ENCODE measurements at places on chromosomes 5 and 9. TPM values are rescaled to one million over a fixed set of nuclear protein-coding genes. Genes with fewer than 3 reads are reported as not detected.
A peak's percentile ranks its signal among the peaks of the same experiment; 100 is the strongest.

The AK1 gene
- total RNA-seq: 30.4 TPM

The IFNK gene
- total RNA-seq: not detected

The ITGA2 gene
- total RNA-seq: 4.3 TPM

The SPATA31E1 gene
- total RNA-seq: not detected

GRCh38 chr5:10253390-10253789, 3.3 kb downstream of the CCT5 start:
- H3K4me1 ChIP-seq: peaks cover 49% of the 10 kb centered on the region
- no peak overlapping the region for H3K27ac ChIP-seq
- H3K4me3 ChIP-seq: no peak overlapping the region
- H3K36me3 ChIP-seq: peaks cover 66% of the 10 kb centered on the region

DNA sequence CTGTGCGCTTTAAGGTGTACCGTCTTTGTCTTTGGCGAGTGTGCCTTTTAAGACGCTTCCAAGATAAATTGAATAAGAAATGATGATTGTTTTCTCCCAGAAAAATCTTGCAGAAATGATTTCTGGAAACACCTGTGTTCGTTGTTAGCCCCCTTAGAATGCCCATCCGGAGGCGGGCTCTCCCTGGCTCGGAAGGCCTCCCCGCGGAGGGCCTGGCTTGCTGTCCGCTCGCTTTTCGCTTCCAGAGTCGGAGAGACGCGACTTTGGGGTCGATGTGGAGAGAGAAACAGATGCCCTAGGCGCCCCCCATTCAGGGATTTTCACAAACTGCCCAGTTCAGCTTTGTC, 23.9 kb downstream of the LECT2 start:
- DNase-seq: no peak
- H3K4me1 ChIP-seq: no peaks in the 10 kb centered on the region
- no peaks in the 10 kb centered on the region for H3K36me3 ChIP-seq

DNA sequence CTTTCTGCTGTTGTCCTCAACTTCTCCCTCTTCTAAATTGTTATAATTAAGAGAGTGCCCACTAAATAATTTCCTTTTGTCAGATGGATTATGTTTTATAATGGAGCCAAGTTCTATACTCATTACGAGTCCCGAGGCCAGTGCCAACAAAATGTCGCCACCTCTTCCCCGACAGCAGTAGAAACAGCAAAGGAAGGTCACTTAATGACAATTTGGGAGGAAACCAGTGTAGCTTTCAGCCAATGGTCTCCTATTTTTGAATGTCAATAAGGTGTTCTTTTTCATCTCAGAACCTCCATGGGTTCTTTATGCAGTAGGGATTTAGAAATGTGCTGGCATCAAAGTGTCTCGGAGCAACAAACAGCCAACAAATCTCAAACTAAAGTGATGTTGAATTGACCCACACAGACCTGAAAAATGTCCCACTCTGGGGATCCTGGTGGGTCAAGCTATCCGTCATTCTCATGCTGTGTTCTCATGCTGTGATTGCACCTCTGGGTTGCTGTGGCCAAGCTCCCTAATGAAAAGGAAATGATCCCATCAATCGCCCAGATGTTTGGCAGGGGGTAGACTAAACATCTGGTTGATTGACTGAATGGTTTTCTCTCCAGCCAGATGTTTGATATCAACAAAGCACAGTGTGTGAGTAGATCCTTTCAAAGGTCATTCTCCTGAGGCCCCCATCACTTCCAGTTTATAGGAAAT, 291.9 kb downstream of the DMAC1 start:
- DNase-seq: no peak
- H3K36me3 ChIP-seq: no peaks in the 10 kb centered on the region
- no peaks in the 10 kb centered on the region for H3K4me1 ChIP-seq
- H3K27ac ChIP-seq: no peak overlapping the region

GRCh38 chr5:14771972-14772371, 99.6 kb downstream of the ANKH start:
- no peak overlapping the region for H3K4me3 ChIP-seq
- H3K27ac ChIP-seq: no peak overlapping the region
- no peaks in the 10 kb centered on the region for H3K36me3 ChIP-seq
- no peak for DNase-seq
- H3K4me1 ChIP-seq: peaks cover 11% of the 10 kb centered on the region

DNA sequence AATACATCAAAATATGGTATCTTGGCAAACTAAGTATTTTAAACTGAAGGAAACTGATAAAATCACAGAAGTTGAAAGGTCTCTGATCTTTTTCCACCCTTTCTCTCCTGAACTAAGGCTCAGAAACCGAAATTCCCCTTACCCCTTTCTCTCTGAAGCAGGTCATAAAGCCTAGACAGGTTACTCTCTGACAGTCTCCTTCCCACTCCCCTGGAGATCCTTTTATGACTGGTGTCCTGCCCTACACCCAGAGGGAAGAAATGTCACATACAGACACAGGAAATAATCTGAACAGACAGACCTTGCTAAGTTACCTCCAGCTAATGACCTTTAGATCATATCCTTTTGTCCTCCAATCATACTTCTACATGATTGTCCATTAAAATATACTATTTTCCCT, 127.4 kb downstream of the HCN1 start:
- no peaks in the 10 kb centered on the region for H3K36me3 ChIP-seq
- no peaks in the 10 kb centered on the region for H3K27me3 ChIP-seq
- no peak for DNase-seq
- no peak overlapping the region for H3K27ac ChIP-seq

GRCh38 chr5:6578676-6579343, 54.0 kb downstream of the NSUN2 start:
- H3K4me1 ChIP-seq: no peaks in the 10 kb centered on the region
- H3K27me3 ChIP-seq: peaks cover 24% of the 10 kb centered on the region
- no peaks in the 10 kb centered on the region for H3K36me3 ChIP-seq
- DNase-seq: peak; percentile 13
- no peak overlapping the region for H3K4me3 ChIP-seq

GRCh38 chr9:99851500-99851822, 29.8 kb downstream of the NR4A3 start:
- peaks cover 32% of the 10 kb centered on the region for H3K36me3 ChIP-seq
- H3K27me3 ChIP-seq: no peaks in the 10 kb centered on the region
- peaks cover 55% of the 10 kb centered on the region for H3K4me1 ChIP-seq
- H3K4me3 ChIP-seq: peak overlapping the region; percentile 63
- H3K27ac ChIP-seq: peak overlapping the region; percentile 88

GRCh38 chr9:117400171-117400570, 14.7 kb downstream of the ASTN2 start:
- DNase-seq: no peak
- H3K27me3 ChIP-seq: peaks cover 2% of the 10 kb centered on the region
- no peaks in the 10 kb centered on the region for H3K4me1 ChIP-seq
- no peaks in the 10 kb centered on the region for H3K36me3 ChIP-seq

DNA sequence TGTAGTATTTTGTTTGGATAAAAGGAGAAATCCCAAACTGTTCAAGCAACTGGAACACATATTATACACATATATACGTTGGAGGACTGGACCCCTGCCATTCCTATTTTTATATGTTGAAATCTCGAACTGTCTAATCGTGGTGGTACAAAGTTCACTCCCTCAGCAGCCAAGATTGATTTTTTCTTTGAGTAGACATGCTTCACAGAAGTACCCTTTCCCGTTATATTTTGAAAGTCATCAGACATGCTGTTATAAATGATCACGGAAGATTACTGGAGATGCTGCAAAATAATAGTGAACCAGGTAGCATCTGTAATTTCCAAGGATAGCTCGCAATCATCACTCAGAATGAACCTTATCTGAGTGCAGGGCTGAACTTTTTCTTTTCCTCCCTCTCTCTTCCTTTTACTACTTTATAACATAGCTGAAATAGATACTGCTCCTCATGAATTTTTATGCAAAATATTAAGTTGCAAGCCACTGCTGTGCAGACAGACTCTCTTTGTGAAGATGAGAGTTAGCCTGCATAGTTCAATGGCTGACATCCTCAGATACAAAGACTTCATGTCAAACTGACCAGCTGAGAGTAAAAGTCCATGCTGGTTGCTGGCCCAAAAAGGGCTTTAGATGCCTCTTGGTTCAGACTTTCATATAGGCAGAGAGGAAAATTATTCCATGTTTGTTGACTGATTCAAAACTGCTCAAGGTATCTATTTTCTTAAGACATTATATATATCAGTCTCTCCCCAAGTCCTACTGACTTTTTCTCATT, 451.9 kb downstream of the TMEM38B start:
- H3K27ac ChIP-seq: no peak overlapping the region
- no peak overlapping the region for H3K4me3 ChIP-seq
- no peaks in the 10 kb centered on the region for H3K36me3 ChIP-seq
- H3K4me1 ChIP-seq: no peaks in the 10 kb centered on the region

GRCh38 chr5:61737301-61737963, 405.4 kb downstream of the ZSWIM6 start:
- no peak for DNase-seq
- H3K27me3 ChIP-seq: peaks cover under 1% of the 10 kb centered on the region
- H3K36me3 ChIP-seq: no peaks in the 10 kb centered on the region
- no peak overlapping the region for H3K27ac ChIP-seq
- no peak overlapping the region for H3K4me3 ChIP-seq

DNA sequence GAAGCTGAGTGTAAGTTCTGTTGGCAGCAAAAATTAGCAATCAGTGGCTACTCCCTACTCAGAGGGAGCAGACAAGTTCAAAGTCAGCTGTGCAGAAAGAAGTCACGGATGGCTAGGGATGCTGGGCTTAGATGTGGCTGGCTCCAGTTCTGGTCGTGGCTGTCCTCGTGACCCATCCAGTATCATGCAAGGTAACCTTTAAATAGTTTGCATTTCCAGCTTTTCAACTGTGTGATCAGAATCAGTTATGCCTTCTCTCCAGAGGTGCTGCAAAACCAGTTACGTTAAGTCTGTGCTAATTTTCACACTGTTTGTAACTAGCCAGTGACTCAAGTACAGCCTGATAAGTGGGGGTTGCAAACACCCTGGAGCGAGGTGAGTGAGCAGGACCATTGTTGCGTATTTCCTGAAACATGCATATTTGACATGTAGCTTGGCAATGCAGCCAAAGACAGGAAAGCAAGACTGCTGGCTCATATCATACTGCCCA, 302.4 kb downstream of the ATPSCKMT start:
- H3K36me3 ChIP-seq: no peaks in the 10 kb centered on the region
- H3K4me3 ChIP-seq: no peak overlapping the region
- H3K27me3 ChIP-seq: no peaks in the 10 kb centered on the region
- H3K27ac ChIP-seq: no peak overlapping the region
